ENCODE measurements at places on chromosomes 5 and 9.

- no peak for DNase-seq
Measured at GRCh38 chr5:20113931-20114330, 125.9 kb upstream of the CDH18 start.

- DNase-seq, result no peak
Measured at GRCh38 chr9:99013550-99013949, 69.8 kb downstream of the COL15A1 start.

GRCh38 chr9:119810645-119811429 is 441.6 kb upstream of the BRINP1 start:
- DNase-seq, result no peak

DNA sequence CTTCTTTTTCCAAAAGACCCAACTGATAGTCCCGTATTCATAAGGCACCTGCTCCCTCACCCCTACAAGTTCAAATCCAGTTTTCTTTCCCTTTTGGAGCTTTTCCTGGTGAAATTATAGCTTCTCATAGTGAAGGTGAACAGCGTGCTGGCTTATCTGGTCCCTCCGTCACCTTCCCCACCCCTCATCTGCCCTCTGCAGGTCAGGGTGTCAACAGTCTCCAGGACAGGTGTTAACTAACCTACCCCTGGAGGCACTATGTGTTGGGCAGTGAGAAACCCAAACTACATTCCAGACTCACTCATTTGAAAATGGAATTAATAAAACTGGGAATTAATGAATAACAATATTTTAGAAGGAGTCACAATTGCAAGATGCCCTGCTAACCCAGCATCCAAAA is 109.0 kb upstream of the TAS2R1 start:
- DNase-seq, result no peak

DNA sequence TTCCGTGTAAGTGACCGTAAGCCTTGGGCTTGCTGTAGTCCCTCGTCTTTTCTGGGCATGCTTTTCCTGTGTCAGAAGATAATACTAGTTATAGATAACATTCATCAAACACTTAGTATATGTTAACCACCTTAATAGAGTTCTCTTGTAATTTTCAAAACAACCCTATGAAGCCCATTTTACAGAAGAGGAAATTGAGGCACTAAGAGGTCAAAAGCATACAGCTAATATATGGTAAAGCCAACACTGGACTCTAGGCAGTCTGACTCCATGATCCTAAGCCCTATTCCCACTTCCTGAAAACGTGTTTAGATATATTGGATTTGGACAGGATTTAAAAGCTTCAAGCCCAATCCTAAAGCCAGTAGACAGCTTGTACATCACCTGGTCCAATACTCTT is 153.8 kb downstream of the CEP120 start:
- DNase-seq, result no peak

GRCh38 chr5:132275367-132276220 is 18.1 kb downstream of the PDLIM4 start:
- DNase-seq, result no peak

GRCh38 chr9:75979362-75979761 is 88.9 kb downstream of the PCSK5 start:
- no peak for DNase-seq

DNA sequence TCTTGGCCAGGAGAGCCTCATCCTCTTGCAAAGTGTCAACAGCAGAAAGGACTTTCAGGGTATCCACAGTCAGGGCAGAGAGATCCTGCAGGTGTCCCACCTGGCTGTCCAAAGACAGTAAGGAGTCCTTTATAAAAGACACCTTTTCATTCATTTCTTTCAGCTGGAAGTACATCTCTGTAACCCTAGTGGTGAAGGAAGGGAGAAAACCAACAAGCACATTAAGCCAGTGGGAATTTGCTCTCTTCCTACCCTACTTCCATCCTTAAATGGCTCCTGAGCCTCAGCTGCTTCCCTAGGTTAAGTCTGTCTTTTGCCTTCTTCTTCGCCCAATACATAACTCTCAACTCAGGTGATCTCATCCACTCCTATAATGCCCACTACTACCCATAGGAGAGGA is 124.8 kb downstream of the TRPM6 start:
- DNase-seq, result no peak

GRCh38 chr5:156393980-156394379 is 67.0 kb downstream of the SGCD start:
- no peak for DNase-seq

All from T-helper 17 cell (primary cell).